ENCODE measurements at places on chromosomes 5 and 9.

GRCh38 chr9:95060916-95061315, 256.6 kb downstream of the FANCC start:
- no peak for DNase-seq

GRCh38 chr9:72857624-72857996, 95.2 kb downstream of the ALDH1A1 start:
- no peak for DNase-seq

- DNase-seq = no peak
Observed at GRCh38 chr5:149632311-149633251, 51.3 kb downstream of the ARHGEF37 start.

DNA sequence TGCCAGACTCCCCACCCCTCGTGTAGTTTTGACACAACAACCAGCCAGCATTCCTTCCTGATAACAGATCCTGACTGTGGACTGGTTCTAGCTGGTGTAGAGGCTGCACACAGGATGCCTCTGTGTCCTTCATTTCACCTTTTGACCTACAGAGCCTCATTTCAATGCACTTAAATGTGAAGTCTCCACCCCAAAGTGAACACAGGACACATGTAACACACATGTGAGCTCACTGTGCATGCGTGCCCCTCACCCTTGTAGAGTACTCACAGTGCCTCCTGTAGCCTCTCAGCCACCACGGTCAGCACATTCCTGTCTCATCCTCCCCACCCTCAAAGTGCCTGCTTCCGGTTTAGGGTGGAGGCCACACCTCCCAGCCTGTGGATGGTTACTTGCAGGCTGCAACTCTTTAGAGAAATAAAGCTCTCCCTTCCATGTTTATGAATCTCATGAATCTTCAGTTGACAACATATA, 11.6 kb upstream of the NKD2 start:
- DNase-seq = peak; percentile 42

DNA sequence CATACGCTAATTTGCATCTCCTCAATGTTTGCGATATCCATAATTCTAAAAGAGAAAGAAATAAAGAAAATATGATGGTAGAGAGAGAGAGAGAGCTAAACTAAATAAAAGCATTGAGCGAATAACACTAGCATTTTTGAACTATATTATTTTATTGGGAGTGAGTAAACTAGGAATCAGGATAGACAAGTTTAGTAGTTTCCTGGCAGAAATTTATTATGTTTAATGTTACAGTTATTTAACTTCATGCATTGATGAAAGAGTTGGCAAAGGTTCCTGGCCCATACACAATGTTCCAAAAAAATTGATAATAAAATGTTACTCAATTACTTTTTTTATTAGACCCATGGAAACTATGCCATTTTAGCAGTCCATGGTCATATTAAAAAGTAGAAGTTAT, 1708.2 kb upstream of the CDH6 start:
- no peak for DNase-seq

- no peak for DNase-seq
Observed at GRCh38 chr9:21574261-21574660, 92.1 kb upstream of the IFNE start.

GRCh38 chr9:89353989-89354388, 35.7 kb downstream of the SECISBP2 start:
- peak; percentile 16 for DNase-seq

GRCh38 chr9:131346559-131346958, 47.3 kb upstream of the PRRC2B start:
- DNase-seq = no peak

GRCh38 chr5:83925321-83925954, 204.8 kb upstream of the HAPLN1 start:
- no peak for DNase-seq

- DNase-seq = no peak
Observed at GRCh38 chr5:34849253-34849652, 10.3 kb downstream of the TTC23L start.

DNA sequence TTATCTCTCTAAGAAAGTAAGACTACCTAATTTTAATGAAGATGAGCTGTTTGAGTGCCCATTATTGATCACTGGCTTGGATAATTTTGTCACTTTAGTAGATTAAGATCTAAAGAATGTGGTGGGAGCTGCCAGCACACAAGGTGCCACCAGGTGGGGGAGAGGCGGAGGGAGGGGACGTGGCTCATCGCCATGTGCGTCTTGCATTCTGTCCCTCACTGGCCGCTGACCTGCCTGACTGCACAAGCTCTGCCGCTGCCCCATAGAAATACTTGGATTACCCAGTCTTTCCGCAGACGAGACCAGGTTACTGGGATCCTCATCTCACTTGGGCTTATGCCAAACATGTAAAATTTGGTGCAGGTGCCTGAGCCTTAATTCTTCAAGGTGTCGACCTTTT, 37.6 kb downstream of the RHOBTB3 start:
- DNase-seq = no peak

DNA sequence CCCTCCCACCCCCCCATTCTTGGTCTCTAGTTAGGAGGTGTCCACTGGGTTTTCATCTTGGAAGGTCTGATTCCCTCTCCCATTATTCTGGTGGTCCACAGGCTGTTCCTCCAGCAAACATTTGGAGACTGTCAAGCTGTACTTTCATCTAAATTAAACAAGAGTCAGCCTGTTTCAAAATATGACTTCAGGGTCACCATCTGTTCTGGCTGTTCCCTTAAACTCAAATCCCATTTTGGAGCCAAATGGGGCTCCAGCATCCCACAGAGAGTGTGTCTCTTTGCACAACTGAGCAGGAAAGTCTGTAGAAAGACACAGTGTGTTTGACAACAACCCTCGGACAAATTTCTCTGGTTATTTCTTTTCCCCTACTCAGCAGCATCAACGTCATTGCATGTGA, 20.5 kb downstream of the COL15A1 start:
- DNase-seq = peak; percentile 39

DNA sequence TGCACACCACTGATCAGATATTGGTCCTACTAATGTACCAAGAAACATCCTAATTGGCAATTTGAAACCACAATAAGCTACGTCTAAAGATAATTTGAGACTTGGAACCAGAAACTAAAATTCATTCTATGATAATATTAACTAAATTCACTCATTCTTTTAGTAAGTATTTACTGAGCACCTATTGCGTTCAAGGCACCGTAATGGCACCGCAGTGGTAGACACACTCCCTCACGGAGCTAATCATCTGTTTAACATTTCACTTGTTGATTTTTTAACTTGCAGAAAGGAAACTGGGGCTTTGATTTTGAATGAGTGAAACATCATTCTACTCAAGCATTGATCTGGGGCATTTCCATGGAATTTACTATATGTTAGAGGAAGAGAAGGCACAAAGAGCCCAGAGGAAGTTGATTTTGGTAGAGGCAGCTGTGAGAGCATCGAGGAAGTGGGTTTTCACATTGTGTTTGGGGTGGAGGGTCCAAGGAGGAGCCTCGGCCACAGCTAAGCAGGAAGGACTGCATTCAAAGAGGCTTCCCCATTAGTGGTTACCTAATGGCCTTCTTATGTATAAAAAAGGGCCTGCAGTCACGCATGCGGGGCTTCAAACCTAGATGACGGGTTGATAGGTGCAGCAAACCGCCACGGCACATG, 7.1 kb downstream of the RAPGEF1 start:
- no peak for DNase-seq

DNA sequence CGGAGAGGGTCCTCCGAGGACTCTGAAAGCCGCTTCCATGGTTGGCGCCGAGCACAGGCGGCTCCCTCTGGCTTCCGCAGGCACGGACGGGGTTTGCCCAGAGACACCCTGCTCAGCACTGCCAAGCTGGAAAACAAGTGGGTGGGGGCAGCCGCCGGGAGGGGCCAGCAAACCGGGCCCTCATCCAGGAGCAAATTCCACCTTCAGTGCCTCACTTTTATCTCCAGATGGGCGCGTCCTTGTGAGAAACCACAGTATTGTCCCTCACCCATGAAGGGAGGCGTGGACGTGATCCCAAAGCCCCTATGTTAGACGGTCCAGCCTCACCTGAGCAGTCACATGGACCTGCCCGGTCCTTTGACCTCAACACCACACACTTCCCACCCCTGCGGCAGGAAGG, 29.0 kb downstream of the MED10 start:
- DNase-seq = no peak

DNA sequence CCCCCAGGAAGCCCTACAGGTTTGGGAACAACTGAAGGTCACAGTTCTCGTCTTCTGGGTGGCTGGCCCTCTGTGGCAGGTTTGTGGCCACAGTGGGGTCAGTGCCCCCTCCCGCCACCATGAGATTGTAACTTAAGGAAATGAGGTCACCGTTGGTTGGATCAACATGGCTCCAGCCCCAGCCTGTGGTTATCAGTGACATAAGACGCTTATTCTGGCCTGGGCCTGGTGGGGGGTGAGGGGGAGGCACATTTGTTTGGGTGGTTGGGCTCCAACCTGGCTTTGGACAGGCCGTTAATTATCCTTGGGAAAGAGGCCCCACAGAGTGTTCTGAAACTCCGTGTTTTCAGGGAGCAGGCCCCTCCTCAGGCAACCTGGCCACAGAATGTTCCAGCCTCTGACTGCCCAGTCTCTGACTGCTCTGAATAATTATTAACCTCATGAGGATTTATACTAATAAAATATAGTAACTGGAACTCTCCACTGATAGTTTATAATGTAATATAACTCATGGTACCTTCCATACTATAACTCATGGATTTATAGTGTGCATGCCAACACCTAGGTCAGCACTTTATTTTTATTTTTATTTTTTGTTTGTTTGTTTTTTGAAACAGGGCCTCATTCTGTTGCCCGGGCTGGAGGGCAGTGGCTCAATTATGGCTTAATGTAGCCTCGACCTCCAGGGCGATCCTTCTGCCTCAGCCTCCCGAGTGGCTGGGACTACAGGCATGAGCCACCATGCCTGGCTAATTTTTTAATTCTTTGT, 58.0 kb upstream of the RPL26L1 start:
- DNase-seq = no peak

- no peak for DNase-seq
Observed at GRCh38 chr9:35700031-35700430, 10.3 kb upstream of the TPM2 start.

DNA sequence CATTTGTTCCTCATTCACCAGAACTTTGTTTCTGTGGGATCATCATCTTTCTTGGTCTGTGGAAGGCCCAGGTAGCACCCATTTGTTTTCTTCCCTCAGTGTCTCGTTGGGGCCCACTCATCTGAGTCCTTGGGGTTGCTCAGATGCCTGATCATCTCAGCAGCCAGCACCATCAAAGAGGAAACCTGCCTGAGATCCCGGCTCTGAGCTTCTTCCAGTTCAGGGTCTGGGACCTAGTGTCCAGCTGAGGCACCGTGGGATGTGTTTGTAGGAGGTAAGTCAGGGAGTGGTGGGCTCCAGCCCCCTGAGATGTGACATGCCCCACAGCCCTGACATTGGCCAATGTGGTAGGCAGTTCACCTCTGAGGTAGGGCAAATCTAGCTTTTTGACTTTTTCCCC, 9.4 kb upstream of the CD180 start:
- no peak for DNase-seq

DNA sequence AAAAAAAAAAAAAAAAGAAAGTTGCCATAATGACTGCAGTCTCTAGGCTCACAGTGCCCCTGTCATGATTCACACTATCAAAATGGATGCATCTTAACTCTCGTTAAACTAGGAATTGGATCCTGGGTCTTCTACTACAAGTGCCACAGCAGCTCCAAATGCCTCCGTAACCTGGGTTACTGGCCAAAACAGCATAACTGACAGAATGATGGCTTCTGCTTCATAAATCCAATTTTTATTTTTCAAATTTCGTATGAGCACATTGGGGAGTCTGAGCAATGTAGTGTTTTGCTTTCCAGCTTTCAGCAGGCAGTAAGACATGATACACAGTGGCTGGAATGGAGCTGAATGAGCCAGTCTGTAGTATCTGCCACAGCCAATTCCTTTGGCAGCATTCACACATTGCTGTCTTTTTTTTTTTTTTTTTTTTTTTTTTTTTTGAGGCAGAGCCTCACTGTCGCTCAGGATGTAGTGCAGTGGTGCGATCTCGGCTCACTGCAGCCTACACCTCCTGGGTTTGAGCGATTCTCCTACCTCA, 36.0 kb upstream of the NPM1 start:
- DNase-seq = no peak

GRCh38 chr5:95673081-95673480, 9.7 kb downstream of the SPATA9 start:
- no peak for DNase-seq

- no peak for DNase-seq
Observed at GRCh38 chr5:181170237-181170825, 22.9 kb downstream of the OR2V2 start.

DNA sequence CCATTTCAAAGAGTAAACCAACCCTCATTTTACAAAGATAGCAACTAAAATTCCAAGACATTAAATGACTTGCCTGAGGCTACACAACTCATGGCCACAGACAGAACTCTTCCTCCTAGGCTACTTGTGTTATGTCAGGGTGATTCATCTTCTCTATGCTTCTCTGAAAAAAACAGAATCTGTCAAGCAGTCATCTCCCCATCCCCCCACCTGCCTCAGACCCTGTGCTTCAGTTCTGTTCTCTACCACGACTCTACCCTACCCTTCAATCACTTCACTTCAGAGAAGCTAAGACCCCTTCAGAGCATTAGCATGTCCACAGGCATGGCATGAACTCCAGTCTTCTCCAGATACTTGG, 277.7 kb upstream of the PTGER4 start:
- DNase-seq = no peak

- no peak for DNase-seq
Observed at GRCh38 chr5:30104872-30105596, 1088.5 kb upstream of the CDH6 start.

GRCh38 chr5:10291692-10292339, 15.9 kb downstream of the CMBL start:
- DNase-seq = no peak

DNA sequence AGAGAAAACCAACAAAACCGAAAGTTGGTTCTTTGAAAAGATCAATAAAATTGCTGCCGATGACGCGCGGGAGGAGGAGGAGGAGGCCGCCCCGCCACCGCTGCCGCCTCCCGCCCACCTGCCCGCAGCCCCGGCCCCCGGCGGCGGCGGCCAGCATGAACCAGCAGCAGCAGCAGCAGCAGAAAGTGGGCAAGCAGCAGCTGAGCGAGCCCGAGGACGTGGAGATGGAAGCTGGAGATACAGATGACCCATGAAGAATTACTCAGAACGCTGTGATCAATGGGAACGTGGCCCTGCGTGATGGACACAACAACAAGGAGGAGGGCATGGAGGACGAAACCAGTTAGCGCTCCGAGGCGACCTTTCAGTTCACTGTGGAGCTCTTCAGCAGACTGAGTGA, 53.9 kb upstream of the EFNA5 start:
- no peak for DNase-seq

DNA sequence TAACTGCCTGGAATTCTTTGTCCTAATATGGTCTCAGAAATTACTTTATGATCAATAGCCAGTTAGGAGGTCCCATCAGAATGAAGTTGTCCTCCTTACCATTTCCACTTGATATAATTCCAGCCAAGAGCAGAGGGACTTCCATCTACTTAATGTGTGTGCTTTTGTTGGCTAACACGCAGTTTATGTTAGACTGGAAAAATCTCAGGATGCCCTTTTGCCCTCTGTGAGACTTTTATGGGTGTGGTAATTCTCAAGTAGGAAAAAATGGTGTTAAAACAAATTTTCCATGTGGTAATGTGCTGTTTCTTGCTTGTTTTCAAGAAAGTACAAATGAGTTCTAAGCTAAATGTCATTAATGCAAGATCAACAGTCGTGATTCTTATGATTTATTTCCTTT, 327.1 kb downstream of the MTRR start:
- DNase-seq = no peak

GRCh38 chr5:64519263-64519662, 13.4 kb downstream of the RGS7BP start:
- no peak for DNase-seq

- DNase-seq = no peak
Observed at GRCh38 chr5:45017568-45017967, 208.8 kb downstream of the MRPS30 start.

GRCh38 chr9:259405-260404, 45.0 kb downstream of the DOCK8 start:
- DNase-seq = no peak
